ENCODE measurements at places on chromosomes 2 and 18.

GRCh38 chr2:234377761-234378391, 119.0 kb downstream of the ARL4C start:
- no peak for DNase-seq

GRCh38 chr2:219401606-219402005, 13.9 kb upstream of the DNPEP start:
- DNase-seq, result no peak

- no peak for DNase-seq
Measured at GRCh38 chr2:38572167-38572566, 30.6 kb downstream of the HNRNPLL start.

GRCh38 chr2:10773821-10774341, 38.7 kb downstream of the PDIA6 start:
- DNase-seq, result no peak

- no peak for DNase-seq
Measured at GRCh38 chr18:48164116-48164515, 233.7 kb upstream of the SMAD2 start.

- DNase-seq, result no peak
Measured at GRCh38 chr2:172461591-172462372, 34.4 kb downstream of the ITGA6 start.

DNA sequence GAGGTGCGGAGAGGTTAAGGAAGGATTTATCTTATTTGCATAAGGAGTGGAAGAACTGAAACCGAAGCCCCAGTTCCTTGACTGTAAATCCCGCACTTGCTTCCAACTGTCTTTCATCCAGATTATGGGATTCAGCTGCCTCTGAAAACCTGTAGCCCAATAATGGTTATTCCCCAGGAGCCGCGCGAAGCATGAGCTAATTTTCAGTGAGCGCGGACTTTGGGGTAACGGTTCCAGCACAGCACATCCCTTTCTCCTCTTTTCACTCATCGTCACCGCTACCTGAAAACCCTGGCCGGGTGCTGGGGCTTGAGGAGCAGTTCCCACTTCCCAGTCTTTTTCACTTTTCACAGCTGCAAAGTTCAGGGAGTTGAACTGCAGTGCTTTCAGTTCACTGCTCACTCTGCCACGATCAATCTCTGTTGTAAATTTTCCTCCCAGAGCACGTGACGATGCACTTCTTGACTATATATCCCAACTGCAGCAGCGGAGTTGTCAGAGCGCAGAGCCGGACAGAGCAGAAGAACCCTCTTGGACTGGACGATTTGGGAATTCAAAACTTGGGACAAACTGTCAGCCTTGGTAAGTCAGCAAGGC, at the start of gene KCNE4:
TSS of gene KCNE4 (plus strand) at position 498 of the 597 bp plus-strand sequence. CDS start 641 bp downstream, outside the sequence.
- no peak for DNase-seq

DNA sequence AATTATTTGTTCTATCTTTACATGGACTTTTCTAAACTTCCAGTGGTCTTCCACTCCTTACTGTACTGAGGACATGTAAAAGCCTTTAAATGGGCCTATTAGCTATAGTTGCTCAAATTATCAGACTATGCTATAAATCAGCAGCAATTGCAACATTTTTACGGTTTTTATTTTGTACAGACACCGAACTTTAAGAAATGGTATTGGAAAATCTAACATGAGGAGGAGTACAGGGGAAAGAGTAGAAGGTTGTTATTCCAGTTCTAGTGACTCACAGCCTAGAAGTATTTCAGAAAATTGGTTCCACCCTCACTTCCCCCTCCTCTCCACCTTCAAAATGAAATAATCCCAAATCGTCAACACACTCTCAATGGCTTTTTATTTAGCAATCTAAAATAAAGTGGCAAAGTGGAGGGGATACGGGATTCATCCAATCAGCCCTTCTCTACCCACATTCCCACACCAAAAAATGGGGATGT, 1.1 kb downstream of the NCKAP1 start:
- no peak for DNase-seq

GRCh38 chr18:9549405-9549804, 65.0 kb downstream of the PPP4R1 start:
- no peak for DNase-seq

- DNase-seq, result no peak
Measured at GRCh38 chr2:205931388-205931787, 154.6 kb downstream of the INO80D start.

DNA sequence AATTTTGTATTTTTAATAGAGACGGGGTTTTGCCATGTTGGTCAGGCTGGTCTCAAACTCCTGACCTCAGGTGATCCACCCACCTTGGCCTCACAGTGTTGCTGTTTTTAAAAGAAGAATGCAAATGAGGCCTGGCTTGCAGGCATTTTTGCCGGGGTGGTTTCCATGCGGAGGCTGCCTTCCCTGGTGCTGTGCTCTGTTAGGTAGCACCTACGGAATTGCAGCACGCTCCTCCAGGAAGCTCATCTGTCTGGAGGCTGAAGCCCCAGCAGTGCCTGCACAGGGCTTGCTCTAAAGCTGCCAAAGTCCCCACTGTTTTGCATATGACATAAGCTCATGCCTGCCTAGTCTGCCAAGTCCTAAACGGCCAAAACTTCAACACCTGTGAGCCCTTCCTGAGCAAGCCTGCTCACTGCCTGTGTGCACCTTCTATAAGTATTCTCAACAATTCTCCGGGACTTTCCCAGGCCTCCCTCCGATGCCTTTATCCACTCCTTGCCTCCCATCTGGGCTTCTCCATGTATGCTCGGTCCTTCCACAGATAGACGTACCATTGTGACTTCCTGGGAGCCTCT, 551.3 kb upstream of the RAB6C start:
- no peak for DNase-seq

- no peak for DNase-seq
Measured at GRCh38 chr2:218323526-218324472, 31.5 kb upstream of the TMBIM1 start.

GRCh38 chr18:58269931-58270330, 225.9 kb downstream of the NEDD4L start:
- no peak for DNase-seq

GRCh38 chr18:24656050-24656449, 195.6 kb downstream of the HRH4 start:
- no peak for DNase-seq

DNA sequence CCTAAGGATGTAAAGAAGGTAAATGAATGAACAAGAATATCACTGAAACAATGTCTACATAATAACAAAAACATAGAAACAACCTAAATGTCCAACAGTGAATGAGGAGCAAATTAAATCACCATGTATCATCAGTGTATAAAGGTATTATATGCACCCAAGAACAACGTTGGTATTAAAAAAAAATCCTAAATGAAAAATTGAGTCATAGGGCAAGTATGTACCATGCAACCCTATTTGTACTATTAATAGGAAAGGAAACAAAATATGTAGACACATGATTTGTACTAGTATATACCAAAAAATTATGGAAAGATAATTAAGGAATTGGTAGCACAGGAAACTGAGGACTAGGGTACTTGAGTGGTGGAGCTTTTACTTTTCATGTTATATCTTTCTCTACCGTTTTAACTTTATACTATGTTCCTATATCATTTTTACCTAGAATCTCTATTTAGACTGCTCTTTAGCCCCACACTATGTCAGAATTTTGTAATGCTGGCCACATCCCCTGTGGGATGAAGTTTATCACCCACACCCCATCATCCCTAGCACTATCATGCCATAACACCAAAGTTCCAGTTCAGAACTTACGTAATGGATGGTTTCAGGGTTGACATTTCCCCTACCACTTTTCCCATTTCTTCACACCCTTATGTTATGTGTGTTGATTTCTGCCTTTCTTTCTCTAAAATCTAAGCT, 25.6 kb downstream of the IKZF2 start:
- no peak for DNase-seq

DNA sequence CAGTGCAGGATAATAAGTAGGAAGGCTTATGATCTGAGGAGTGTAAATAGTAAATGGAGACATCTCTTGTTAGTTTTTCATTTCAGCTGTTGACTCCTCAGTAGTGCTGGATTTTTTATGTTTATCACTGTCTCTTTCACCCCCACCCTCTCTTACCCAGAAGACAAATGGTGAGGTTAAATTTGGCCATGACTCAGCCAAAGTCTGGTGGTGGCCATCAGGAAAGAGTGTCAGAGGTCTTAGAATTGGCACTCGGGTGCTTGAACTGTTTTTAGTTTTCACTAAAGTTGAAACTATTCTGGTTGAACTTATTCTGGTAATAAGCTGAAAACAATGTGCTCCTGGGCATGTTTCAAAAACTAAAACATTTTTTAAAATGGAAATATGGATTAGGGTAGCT, 123.3 kb downstream of the FHOD3 start:
- no peak for DNase-seq

GRCh38 chr18:71322201-71322600, 1033.4 kb downstream of the SOCS6 start:
- no peak for DNase-seq

- no peak for DNase-seq
Measured at GRCh38 chr2:32189011-32189410, 23.3 kb downstream of the SLC30A6 start.

GRCh38 chr2:206328974-206329373, 54.5 kb downstream of the ZDBF2 start:
- no peak for DNase-seq

- no peak for DNase-seq
Measured at GRCh38 chr2:239647052-239647819, 246.4 kb upstream of the HDAC4 start.

DNA sequence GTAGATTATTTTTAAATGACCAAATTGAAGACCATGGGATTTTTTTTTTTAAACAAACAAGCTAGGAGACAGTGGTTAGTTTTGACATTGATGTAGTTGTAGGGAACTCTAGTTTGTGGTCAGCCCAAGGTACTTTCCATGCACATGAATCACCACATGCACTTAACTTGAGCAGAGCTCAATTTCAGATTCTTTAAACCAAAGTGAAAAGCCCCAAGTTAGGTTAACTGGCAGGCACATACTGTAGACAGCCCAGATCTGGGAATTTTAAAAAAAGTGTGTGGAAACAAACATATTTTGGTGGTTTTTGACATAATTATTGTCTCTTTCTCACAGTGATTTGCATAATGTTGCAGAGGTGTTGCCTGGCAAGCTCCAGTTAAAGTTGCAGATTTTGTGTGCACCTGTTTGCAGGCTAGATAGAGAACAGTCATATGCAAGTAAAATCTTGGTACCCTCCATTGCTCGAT, 88.4 kb downstream of the BCL2L11 start:
- DNase-seq, result no peak

DNA sequence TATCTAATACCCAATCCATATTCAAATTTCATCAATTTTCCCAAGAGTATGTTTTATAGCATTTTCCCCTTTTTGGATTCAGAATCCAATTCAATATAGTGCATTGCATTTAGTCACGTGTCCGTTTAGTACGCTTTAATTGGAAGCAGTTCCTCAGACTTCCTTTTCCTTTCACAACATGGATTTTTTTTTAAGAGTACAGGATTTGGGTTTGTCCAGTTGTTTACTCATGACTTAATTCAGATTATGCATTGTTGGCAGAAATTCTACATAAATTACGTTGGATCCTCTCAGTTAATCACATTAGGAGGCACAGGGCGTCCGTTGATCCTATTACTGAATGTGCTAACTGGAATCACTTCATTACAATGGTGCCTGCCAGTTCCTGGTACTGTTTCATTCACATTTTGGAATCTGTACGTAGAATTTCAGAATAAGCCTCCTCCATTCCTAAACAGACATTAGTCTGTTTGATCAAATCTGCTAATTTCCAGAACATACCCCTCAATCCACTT, 70.0 kb upstream of the ATIC start:
- DNase-seq, result no peak

DNA sequence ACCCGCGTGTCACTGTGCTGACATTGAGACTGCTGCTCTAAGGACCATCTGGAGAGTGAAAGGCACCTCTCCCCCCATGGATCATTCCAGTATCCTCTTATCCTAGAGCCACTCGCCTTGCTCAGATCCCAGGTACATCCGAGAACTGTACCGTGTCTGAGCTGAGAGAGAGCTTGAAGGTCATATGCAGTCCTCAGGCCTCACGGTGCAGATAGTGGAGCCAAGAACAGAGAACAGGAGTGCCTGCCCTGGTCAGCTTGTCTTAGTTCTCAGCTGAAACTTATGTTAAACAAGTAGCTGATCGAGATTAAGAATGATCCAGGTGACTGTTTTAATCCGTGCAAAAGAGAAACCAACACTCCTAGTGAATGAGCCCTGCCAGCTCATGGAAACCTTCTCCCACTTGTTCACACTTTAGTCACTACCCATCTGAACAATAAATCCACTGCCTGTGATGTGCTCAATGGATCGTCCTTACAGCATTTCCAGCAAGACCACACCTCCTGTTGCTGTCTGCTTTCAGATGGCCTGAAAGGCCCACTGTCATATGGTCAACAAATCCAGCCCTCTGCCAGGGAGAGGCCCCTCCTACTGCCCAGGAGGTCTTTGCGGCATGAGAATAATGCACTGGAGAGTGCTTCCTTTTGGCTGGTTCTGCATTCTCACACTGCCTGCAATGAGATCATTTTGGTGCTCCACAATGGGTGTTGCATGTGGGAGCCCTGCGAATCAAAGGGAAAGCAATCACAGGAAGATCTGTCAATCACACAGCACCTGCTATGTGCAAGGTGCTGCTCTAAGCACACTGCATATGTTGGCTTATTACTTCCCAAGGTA, 43.7 kb upstream of the APCDD1 start:
- DNase-seq, result no peak

- DNase-seq, result no peak
Measured at GRCh38 chr2:238433941-238434845, 7.5 kb downstream of the ASB1 start.

- no peak for DNase-seq
Measured at GRCh38 chr18:56672391-56672790, 21.2 kb downstream of the WDR7 start.

- DNase-seq, result no peak
Measured at GRCh38 chr18:11113937-11114336, 35.4 kb downstream of the PIEZO2 start.

DNA sequence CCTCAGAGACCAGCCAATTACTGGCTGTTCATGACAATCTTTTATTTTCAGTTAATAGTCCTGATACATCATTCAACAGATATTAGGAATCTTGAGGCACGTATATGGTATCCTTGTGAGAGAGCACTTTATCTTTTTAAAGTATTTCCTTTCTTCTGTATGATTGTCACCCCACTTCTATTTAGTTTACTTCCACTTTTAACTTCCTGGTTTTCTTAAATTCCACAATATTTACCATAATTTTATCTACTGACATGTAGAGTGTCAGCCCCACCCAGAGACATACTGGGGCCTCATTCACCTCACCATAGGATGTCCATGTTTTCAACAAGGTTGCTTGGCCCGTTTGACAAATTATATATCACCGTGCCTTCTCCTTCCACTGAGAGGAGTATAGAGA, 182.9 kb upstream of the ID2 start:
- no peak for DNase-seq

DNA sequence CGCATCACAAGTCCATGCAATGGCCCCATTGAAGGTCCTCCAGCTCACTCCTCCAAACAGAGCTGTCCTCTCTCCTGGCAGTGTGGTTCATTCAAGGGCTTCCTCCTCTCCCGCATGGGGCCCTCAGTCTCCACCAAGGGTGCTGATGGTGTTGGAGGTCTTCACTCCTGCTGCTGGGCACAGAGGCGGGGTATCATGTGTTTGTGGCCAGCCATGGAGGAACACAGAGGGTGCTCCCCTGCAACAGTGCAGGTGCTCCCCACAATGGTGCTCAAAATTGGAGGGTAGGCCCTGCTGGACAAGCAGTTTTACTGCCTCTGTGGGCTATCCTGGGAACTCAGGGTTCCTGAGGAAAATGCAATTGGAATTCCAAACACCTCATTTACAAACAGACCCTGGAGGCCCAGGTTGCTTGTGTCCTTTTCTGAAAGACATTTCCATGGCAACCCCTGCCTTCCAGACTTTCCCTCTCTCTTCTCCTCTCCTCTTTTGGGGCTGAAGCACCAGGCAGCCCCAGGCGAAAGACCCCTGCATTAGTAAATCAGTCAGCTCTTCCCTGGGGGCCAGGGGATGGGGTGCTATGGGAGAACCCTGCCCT, 256.0 kb downstream of the HAUS1 start:
- no peak for DNase-seq
